Fibroblast of mammary gland (primary cell): ENCODE measurements at places on chromosomes 13 and 19.

- no peak for DNase-seq
These were observed 4.3 kb downstream of the F2RL3 start for GRCh38 chr19:16892868-16893685.

DNA sequence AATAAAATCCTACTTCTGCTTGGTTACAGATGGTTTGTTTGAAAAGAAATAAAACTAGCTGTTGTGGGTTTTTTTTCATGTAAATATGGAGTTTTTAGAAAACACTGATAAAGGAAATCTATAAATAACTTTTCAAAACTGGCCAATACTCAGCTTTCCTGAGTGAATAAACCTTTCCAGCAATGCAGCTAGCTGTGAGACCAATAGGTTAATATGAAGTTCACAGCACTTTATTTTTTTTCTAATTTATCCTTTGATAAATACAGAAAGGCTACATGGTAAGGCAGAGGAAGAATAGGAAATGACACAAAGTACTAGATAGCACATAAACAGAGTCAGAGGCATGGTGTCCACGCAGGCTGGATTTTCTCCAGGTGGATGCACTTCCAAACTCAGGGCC lies 154.0 kb downstream of the COG6 start:
- no peak for DNase-seq

GRCh38 chr19:33458171-33458633 lies 63.4 kb downstream of the PEPD start:
- no peak for DNase-seq

DNA sequence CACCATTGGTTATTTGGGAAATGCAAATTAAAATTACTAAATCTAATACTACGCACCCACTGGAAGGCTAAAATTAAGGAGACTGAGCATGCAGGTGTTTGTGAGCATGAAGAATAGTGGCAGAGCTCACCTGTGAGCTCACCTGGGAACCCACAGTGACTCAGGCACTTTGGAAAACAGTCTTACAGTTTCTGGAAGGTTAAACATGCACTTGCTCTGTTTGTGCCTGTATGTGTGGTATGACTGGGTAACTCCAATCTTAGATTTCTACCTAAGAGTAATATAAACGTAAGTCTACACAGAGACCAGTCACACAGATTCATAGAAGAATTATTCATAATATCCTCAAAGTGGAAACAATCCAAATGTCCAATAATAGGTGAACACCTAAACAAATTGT lies 318.8 kb downstream of the ATP8A2 start:
- no peak for DNase-seq

GRCh38 chr13:32878163-32878562 lies 138.1 kb upstream of the KL start:
- peak; percentile 33 for DNase-seq
